ENCODE measurements at places on chromosomes 5 and 9.

DNA sequence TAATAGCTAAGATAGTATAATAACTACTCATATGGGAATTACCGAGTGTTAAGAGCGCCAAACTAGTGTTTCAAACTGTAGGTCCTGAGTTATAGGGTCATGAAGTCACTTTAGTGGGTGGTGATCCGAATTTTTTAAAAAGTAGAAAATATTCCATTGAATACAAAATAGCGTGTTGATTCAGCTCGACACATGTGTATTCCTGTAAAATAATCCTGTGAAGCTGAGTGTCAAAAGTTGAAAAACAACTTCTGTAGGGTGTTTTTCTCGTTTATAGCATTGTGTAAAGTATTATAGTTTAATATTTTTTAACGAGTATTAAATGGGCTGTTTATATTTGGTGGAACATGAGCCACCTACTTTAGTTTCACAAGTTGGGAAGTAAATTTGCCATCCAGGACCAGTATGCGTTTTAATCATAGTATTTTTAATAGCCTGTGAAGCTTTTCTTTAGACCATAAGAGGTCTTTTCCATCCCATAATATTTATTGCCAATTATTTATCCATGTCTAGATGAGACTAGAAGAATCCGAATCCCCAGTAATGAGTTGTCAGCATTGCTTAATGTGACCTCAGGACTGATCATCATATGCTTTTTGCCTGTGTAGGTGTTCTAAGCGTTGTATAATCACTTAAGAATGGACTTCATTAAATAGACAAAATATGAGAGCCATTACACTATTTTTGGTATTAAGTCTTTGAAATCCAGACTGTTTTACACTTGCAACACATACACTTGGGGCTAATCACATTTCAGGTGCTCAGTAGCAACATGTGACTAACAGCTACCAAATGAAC lies 84.1 kb downstream of the PTPDC1 start:
- DNase-seq, result no peak

DNA sequence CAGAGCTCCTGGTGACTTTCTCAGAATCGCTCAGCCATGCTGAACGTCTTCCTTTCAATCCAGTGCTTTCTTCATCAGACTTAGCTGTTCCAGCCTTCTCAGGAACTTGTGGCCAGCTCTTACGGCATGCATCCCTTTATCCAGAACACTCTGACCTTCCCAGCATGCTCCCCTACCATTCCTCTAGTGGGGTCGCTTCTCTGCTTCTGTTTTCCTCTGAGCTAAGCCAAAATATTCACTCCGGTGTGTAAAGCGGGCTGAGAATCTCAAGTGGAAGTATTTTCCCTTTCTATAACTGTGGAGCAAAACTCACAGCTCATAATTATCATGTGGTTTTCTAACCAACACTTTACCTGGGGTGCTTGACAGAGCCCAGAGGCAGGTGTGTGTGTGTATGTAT lies 6.2 kb downstream of the DCANP1 start:
- no peak for DNase-seq

GRCh38 chr5:125263356-125263755 lies 516.9 kb upstream of the ZNF608 start:
- no peak for DNase-seq

DNA sequence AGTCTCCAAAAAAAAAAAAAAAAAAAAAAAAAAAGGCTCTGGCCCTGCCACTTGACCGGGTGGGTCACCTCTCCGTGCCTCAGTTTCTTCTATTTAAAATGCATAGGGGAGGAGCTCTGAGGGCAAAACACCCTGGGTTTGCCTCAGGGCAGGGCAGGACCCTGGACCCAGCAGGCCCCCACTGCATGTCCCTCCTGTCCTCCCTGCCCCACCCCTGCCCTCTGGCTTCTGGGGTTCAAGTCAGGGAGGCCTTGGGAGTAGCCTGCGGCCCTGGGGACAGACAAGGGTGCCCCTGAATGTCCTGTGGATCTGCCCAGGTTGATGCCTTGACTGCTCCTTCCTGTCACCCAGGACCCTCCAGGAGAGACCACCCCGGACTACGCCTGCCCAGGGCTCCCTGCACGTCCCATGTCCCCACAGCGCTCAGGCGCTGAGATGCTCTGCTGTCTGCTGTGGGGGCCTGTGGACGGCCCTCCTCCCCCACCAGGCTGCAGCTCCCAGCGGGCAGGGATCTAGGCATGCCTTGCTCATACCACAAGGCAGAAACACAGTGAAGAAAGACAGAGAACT lies 35.4 kb downstream of the ADAMTS2 start:
- DNase-seq, result no peak

DNA sequence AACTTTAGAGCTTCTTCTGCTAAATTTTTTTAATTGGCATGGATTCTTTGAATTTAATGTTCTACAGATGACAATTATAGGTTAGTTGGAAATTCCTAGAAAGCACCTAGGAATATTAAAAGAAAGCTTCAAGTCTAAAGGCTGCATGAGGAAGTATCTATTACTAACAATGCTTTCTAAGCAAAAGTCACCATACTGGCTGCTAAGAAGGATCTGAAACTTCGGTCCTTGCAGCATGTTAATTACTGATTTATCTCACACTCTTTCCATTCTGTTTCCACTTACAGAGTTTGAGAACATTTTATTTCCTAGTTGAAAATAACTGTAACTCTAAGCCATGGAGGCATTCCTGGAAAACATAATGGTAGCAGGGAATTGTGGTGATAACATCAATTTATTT lies 8.4 kb downstream of the SEMA6A start:
- DNase-seq, result no peak

GRCh38 chr9:101457003-101457402 lies 21.4 kb upstream of the ALDOB start:
- no peak for DNase-seq

DNA sequence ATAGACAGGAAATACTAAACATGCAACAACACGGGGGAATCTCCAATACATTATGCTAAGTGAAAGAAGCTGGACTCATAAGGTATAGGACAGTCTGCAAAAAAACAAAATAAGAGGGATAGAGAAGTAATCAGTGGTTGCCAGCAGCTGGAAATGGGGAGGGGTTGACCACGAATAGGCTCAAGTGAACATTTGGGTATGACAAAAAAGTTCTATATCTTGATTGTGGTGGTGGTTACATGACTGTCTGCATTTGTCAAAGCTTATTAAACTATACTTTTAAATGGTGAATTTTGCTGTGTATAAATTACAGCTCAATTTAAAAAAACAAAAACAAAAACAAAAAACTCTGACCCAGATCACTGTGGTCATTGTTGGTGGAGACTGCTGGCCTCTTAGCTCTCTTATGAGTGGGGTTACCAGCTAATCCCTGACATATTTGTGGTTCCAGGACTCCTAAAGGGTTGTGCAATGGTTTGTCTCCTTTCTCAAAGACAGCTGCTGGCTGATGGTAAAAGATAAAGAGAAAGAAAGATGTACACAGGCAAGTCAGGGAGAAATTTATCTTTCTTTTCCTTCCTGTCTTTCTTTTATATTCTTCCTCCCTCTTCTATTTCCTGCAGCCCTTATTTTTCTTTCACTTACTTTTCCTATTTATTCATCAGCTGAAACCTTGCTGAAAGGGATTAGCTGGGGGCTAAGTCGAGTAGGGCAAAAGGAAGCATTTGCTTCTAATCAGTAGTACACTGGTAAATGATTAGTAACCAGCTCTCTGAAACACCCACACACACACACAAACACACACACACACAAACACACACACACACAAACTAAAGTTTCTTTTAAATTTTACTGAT lies 42.6 kb upstream of the APC start:
- no peak for DNase-seq

GRCh38 chr5:178288401-178289368 lies 56.1 kb upstream of the PHYKPL start:
- DNase-seq, result no peak

DNA sequence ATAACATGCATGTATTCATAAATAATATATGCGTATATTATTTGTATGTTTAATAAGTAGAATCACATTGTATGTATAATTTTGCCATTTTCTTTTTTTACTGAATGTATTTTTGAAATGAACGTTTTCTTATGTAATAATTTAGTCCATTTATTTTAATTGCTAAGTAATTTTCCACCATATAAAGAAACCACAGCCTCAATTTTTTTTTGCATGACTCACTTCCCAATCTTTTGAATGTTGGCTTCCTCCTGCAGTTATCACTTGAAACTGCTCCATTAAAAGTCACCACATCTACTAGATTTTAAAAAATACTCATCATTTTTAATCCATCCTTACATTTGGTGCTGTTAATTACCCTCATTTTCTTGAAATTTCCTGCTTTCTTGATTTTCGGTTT lies 363.3 kb upstream of the MEF2C start:
- no peak for DNase-seq

DNA sequence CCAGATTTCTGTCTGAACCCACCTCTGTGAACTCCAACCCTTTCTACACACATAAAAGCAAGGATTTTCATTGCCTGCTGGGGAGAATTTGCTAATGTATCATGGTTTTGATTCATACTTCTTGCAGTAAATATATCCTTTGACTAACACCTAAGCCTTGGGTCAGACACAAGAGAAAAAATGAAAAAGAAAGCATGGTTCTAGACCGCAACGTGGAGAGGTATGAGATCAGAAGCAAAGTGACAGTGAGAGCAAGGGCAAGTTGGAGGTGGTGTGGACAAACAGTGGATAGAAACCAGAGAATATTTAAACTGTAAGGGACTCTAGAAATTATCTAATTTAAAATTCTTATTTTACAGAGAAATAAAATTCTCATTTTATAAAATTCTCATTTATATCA lies 212.9 kb upstream of the SEMA6A start:
- DNase-seq, result no peak

- no peak for DNase-seq
Measured at GRCh38 chr9:108325406-108325805, 530.4 kb downstream of the ACTL7B start.

- no peak for DNase-seq
Measured at GRCh38 chr9:135526730-135527571, 5.7 kb downstream of the LCN1 start.

DNA sequence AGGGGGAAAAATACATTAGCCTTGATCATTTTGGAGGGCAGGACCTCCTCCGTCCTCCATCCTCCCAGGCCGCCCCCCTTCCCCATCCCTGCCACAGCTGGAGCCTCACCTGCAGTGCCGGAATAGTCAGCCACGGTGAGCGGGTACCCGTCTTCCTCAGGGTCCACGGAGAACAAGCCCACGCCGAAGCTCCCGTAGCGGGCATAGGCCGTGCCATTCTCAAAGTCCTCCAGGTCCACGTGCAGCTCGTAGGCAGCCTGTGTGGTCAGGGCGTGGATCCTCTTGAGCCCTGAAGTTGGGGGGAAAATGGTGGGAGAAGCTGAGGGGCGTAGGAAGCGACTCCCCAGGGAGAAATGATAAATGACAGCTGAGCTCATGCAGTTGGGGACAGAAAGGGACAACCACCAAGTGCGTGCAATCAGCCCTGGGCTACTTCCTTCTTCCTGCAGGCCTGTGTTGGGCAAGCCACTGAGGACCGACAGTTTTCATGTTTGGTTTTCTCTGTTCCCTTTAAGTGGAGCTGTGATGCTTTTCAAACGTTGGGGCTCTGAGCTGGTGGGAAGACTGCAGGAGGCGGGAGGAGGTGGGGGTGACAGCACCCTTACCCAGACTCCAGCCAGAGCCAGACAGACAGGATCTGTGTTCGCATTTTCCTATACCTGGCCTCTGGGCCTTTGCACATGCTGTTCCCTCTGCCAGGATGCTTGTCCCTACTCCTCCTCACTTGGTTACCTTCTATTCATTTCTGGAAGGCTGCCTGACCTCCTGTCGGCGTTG lies 8.7 kb upstream of the QRFP start:
- no peak for DNase-seq

- DNase-seq, result no peak
Measured at GRCh38 chr5:94217216-94217615, 401.2 kb downstream of the KIAA0825 start.

DNA sequence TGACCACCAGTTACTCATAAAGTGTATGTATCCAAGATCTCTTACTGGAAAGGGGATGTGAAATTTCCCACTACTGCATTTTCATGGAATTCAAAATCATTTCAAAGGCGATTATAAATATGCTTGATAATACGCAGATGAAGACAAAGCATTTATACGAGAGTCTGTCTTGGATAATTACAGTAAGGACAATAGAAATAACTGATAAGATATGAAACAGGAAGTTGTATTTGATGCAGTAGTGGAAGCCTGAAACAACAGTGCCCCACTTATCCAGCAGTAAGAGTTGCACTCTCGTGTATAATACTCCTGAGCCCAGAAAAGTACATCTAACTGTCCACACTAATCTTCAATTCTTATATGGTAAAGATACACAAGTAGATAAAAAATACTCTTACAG lies 188.7 kb upstream of the POU5F2 start:
- no peak for DNase-seq

GRCh38 chr5:175032741-175033151 lies 308.4 kb downstream of the MSX2 start:
- no peak for DNase-seq

DNA sequence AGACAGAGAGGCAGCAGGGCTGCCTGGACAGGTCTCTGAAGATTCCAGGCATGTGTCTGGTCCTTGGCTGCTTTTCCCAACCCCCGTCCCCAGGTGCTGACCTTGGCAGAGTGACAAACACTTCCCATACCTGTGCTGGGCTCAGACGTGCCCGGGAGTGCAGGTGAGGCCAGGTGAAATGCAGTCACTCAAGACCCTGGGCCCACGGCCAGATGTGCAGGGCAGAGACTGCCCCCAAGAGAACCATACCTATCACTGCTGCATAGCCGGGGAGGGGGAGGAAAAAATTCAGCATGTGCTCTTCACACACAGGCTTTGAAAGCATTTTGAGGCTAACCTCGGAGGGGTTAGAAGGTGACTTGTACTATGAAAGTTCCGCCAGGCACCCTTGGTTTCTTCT lies 22.6 kb downstream of the CCNJL start:
- no peak for DNase-seq

- no peak for DNase-seq
Measured at GRCh38 chr5:174571662-174572397, 152.6 kb upstream of the MSX2 start.

DNA sequence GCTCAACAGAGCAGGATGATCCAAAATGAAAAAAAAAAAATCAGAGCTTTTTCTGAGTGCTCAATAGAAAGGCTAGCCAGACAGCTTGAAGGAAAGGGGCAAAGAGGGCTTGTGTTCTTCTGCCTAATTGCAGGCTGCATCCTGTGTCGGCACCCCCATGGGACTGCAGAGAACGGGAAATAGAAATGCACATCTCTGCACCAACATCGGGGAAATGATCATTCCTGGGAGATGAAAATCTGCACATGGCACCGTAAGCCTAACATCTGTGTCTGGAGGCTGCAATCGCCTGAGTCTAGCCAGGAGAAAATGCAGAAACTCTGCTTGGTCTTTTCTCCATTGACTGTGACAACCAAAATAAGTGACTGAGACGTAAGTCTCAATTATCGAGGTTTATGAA lies 243.9 kb downstream of the ICE1 start:
- DNase-seq, result no peak

GRCh38 chr5:119347991-119348390 lies 7.8 kb upstream of the TNFAIP8 start:
- no peak for DNase-seq

GRCh38 chr5:139733010-139733688 lies 62.5 kb upstream of the PSD2 start:
- no peak for DNase-seq

GRCh38 chr5:154203798-154204578 lies 13.5 kb downstream of the GALNT10 start:
- DNase-seq, result no peak

Data from T-helper 2 cell (primary cell).